Stimulated activated CD8-positive, alpha-beta memory T cell treated with anti-CD3 and anti-CD28 coated beads, Interleukin-7, amount 100 ng/mL, for 1 hour (primary cell): ENCODE measurements at places on chromosomes 6 and 20.

DNA sequence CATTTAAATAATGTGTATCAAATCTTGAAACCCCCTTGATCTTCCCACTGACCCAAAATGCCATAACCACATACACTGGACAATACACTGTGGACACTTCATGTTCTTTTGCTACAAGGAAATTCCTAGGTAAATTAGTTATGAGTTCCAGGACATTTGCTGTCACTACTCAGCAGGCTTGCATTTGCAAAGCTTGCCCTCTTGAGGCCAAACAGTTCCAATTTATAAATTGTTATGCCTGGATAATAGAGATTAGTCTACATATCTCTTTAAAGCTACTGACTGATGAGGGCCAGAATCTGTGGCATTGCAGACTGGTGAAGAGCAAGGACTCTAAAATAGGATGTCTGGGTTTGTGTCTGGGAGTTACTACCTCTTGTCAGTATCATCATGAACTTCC, 17.4 kb upstream of the RAB32 start:
- DNase-seq = no peak

DNA sequence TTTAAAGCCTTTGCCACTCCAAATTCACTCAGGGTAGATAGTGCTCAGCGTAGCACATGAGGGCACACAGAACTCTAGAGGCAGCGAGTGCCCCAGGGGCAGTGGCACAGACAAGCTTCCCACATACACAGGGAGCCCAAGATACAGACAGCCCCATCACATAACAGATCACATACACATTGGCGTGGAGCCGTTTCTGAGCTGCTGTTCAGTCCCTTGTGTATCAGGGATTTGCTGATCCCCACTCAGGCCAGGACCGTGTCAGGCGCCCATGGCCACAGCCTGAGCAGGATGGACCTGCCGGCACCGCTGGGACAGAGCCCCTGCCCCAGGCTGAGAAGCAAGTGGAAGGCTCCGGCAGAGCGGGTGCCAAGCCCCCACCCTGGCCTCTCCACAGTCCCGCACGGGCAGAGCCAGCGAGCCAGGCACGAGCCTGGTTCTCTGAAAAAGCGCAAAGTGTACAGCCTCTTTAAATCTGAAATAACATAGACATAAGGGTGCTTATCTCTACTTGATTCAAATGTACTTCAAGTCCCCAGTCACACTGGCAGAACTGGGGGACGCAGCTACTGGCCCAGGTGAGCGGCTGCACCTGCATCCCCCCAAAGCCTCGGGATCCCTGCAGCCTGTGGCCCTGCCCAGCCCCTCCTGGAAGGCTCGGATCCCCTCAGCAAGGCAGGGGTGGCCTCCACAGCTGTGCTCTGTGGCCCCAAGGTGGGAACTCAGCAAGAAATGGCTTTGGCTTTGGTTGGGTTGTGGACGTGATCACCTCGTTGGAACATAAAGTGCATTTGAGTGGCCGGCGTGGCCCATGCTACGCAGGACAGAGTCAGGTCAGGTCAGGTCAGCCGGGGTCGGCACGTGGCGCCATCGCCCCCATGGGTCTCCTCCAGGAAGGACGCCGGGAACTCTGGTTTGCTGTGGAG, 231.3 kb downstream of the ERMARD start:
- DNase-seq = no peak

DNA sequence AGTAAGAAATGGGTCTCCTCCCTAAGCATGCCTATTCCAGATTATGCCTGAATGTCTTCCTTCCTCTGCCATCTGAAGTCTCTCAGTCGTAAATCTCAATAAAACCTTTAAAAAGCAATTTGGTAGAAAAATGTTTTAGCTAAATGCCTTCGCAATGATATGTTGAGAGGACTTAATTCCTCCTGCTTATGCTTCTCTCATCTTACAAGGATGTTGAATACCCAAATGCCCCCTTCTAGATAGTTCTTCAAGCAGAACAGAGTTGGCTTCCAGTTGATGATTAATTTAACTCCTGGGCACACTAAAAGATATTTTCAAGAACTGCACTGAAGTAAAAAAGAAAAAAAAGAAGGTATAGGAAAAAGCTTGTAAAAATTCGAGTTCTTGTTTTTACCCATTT, 275.0 kb upstream of the SPTLC3 start:
- no peak for DNase-seq

- DNase-seq = no peak
Observed at GRCh38 chr6:15293674-15294073, 47.8 kb downstream of the JARID2 start.

GRCh38 chr6:6891125-6891721, 216.5 kb upstream of the RREB1 start:
- DNase-seq = no peak

DNA sequence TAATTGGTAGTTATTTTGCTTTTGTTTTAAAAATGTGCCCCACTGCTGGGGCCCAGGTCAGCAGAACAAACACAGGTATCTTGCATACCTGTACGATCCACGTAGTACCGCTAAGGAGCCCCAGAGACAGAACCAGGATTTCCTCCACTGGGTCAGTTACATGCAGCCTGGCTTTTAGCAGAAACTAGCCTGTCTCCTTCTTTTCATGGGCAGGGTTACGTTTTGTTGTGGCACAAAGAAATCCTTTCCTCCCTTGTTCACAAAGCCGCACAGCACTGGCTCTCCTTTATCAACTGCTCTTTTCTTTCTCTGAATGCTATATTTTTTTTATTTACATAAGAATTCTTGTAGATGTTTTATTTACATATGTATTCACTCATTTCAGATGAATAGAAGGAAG, 190.3 kb upstream of the POU3F2 start:
- no peak for DNase-seq

DNA sequence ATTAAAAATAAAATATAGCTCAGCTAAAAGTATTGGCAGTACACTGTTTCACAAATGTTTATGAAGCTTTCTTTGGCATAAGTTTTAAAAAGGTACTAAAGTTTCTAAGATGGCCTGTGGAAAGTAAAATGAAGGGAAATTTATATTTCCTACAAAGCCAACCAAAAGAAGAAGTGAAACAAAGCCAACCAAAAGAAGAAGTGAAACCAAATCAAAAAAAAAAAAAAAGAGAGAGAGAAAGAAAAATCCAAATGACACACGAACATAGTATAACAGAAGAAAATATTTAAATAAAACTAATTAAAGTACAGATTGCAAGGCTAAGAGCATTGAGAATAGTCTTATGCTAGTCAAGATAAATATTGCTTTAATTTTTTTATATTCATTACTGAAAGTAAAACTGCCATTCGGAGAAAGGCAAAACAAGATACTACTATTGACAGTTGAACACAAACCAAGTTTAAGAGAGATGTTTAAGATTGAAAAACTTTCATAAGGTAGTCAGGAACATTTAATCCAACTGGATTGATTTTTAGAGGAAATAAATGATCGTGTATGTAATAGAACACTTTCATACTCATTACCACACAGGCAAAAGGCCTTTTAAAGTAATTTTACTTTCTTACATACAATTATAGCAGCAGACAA, 12.8 kb upstream of the KHDRBS2 start:
- no peak for DNase-seq

DNA sequence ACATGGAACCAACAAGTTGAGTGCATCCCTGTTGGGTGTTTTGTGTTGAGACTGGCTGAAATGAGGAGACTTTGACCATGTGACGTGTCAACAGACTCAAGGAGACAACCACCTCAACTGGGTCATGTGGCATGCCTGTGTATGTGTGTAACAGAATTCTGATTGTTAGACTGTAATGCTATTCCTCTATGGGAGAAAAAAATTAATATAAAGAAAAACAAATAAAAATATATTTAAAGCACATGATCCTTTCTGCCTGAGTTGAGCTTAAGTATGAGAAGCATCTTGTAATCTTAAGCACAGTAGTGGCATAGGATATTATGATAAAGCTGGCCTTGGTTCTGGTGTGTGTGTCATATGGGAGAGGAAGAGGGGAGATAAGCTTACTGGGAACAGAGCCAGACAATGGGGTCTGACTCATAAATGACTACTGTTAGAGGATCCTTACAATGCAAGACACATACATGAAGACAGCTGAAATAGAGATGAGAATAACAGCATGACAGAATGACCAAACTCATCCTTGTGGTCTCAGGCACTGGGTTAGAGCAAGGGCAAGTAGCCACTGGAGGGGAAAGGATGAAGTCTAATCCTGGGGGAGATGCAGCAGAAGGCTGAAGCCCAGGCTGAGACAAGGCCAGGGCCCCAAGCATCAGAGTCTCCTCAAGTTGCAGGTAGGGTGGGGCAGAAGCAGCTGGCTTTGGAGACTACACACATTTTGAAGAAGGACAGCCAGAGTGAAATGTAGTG, 9.2 kb downstream of the TP53INP2 start:
- no peak for DNase-seq

GRCh38 chr6:107956586-107957307, 1.3 kb downstream of the SEC63 start:
- DNase-seq = no peak

DNA sequence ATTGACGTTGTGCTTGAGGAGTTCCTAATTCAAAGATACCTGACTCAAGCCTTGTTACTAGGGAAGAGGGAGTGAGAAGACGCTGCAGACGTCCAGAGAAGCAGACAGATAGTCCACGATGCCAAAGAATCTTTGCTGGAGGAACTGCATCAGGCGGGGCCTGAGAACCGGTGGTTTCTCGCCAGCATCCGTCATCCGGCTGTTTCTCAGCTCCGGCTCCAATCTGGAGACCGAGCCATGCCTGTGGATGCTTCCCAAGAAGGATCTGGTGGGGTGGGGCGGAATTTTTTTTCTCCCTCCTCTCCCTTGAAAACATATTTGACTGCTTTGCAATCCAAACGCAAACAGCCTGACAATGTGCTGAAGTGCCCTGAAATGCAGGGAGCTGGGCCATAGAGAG, 125.8 kb upstream of the SRSF6 start:
- DNase-seq = no peak

GRCh38 chr6:156502969-156503504, 274.1 kb upstream of the ARID1B start:
- DNase-seq = no peak

DNA sequence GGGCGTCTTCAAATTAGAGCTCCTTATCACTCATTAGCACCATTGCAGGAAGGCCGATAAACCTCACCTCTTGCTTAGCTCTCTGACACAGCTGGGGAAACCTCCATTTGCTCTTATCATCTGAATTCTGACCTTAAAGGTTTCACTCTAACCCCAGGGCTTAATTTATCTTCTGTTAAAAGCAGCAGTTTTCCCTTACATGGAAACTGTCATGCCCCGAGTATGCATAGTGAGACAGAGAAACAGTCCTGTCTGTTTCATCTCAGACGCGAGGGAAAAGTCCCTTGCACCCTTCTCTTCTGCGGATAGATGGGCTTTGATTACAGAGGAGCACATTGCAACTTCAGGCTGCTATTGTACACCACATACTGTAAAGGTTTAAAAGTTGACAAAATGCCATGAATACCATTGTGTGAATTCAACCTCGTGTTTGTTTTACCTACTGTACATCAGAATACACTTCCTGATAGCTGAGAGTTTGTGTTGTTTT, 191.5 kb upstream of the BMP2 start:
- no peak for DNase-seq

DNA sequence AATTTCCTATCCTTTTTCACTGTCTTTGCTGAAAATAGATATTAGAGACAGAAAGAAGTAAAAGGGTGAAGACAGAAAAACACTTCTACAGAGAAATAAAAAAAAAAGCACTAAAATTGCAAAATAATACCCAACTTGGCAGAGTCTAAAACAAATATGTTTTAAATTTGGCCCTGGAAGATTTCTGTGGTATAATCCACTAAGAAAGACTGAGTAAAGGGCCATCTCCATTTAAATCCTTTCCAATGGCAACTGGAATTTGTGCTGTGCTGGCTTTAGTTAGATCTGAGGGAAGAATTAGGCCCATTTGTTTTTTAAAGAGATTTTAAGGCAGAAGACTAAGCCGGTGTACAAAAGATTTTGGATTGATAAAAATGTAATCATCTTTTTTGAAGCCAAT, 321.2 kb downstream of the GJA1 start:
- DNase-seq = no peak

DNA sequence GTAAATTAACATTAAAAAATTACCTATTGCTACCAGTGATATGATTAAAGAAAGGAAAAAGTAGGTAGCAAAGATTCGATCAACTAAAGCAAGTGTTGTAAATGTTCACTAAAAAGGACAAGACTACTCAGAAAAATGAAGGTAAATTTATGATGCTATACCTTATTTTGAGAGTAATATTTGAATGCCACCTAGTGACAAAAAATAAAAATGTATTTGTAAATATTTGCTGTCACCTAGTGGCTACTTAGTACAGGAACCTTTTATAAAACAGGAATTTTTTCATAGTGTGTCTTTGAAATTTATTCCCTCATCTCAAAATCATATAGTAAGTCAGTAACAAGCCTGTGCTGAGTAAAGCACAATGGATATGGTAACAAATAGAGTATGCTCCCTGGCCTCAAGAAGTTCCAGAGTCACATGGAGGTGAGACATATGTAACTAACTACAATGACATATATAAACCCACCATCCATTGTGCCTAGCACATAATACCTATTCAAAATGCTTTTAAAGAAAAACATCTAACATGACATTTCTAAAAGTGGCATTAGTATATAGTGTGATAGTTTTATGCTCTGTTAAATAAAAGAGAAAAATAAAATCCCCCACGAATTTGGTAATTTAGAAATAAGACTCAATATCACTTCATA, 193.1 kb upstream of the SIM1 start:
- no peak for DNase-seq

GRCh38 chr20:2656471-2657117, 4.2 kb downstream of the NOP56 start:
- DNase-seq = no peak

- DNase-seq = no peak
Observed at GRCh38 chr6:26454631-26455030, 3.1 kb upstream of the BTN2A1 start.

GRCh38 chr6:5946181-5946580, 60.5 kb downstream of the NRN1 start:
- DNase-seq = no peak

DNA sequence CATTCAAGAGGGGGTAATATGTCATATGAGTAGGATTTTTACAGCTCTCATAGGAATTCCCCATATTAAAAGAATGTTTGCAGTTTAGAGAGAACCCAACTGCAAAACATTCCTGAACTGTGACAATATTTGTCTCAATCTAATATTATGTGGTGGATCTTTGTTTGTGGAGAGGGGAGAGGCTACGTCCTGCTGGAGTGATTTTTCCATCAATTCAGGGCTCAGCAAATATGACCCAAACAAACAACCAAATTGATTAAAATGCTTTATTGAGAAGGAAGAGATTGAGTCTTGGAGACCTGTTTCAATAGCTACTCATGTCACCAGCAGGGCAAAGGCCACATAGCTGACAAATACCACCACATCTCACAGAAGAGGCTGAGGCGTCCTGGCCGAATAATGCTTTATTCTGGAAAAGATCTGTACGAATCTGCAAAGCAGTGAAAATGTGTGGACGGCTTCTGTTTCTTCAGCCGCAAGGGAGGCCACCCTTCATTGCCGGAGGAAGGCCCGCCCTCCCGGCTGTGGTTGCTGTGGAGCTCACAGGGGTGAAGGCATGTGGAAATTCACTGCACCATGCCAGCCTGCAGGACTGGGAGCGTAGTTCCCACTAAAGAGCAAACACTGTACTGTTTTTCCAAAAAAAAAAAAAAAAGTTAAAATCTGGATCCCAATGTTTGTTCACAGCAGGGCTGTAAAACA, 89.7 kb upstream of the QKI start:
- no peak for DNase-seq

GRCh38 chr6:18211338-18211737, 53.0 kb downstream of the DEK start:
- DNase-seq = no peak
